Activated CD4-positive, alpha-beta T cell treated with anti-CD3 and anti-CD28 coated beads for 24 hours (primary cell): ENCODE measurements at places on chromosomes 3 and 15.

DNA sequence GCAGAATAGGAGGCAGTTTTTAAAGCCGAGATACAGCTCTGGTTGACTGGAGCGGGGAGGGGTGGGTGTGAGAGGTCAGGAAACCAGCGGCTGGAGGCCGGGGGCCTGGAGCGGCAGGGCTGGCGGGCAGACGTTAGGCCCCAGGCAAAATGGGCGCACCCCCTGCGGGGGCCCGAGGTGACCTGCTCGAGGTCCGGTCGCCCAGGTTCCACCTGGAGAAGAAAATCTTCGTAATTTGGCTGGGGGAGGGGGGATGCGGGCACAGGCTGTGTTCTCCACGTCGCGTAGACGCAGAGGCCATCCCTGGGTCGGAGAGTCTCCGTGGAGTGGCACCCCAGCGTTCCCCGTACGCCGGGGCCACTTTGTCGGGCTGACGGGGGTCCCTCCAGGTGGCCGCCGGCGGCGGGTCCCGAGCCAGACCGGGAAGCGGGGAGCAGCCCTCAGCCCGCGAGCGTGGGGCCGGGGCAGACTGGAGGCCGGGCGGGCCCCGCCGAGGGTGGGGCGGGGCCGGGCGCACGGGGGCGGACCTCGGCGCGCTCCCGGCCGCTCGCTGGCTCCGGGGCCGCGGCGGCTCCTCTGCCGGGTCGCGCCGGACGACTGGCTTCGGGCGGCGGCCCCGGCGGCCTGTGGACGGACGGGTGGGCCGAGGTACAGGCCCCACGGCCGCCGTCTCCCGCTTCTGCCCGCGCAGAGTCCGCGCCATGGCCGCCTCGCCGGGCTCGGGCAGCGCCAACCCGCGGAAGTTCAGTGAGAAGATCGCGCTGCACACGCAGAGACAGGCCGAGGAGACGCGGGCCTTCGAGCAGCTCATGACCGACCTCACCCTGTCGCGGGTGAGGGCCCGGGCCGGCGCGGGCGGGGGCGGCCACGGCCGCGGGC lies at the start of gene CRTC3:
TSS of gene CRTC3 (plus strand) at position 553 of the 879 bp plus-strand sequence. CDS start at position 702, 149 bp downstream.
- DNase-seq: peak; percentile 27

DNA sequence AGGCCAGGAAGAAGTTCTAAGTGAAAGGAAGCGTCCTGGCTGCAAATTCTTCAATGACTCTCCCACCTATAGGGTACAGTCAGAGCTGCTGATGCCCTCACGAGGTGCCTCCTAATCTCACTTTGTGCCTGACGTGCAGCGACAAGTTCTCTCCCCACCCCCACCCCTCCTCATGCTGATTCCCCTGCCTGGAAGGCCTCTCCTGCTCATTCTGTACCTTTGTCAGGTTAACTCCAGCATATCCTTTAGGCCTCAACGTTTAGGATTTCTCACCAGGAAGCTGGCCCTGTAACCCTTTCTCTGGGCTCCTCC lies 25.0 kb downstream of the SLC12A8 start:
- no peak for DNase-seq

DNA sequence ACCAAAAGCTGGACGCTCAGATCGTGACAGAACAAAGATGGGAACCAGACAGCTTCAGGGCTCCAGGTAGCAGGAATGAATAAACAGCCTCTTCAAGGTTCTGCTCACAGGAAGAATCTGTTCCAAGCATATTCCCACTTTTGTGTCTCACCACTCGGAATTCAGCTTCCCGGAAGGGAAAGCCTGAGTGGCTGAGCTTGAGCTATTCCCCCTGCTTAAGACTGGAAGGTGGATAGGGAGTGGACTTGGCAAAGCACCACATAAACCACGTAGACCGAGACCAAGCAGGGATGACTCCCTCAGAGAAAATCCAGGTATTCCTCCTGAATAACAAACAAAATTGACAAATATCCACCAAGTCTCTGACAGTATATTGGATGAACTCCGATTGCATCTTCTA lies 180.2 kb upstream of the NR2F2 start:
- DNase-seq: no peak

DNA sequence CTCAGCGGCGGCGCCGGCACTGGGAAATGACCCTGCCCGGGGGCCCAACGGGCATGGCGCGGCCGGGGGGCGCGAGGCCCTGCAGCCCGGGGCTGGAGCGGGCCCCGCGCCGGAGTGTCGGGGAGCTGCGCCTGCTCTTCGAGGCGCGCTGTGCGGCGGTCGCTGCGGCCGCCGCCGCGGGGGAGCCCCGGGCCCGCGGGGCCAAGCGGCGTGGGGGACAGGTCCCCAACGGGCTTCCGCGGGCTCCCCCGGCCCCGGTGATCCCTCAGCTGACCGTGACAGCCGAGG lies 172 bp downstream of the ITPKA start:
- DNase-seq: no peak

- DNase-seq: no peak
These were observed 72.6 kb downstream of the ZBTB20 start for GRCh38 chr3:115074502-115074901.

- no peak for DNase-seq
These were observed 372.1 kb downstream of the LPP start for GRCh38 chr3:188526057-188526456.

DNA sequence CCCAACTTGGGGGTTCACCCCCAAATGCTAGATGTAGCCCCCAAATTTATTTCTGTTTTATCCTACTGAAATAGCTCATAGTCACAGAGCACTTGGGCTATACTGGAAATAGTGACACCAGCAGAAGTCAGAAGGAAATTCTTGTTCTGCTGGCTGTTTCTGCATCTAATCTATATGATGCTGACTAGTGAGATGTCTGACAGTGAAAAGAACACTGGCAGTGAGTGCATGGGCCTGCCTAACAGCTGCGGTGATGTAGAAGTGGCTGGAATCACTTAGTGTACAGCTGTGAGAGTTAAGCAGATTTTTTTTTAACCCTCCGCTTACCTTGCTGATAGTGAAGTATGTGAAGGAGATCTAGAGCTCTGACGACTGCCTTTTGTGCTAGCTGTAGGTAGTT lies 14.0 kb downstream of the TTC14 start:
- no peak for DNase-seq

- DNase-seq: no peak
These were observed 55.6 kb downstream of the LYSMD4 start for GRCh38 chr15:99677540-99678134.

DNA sequence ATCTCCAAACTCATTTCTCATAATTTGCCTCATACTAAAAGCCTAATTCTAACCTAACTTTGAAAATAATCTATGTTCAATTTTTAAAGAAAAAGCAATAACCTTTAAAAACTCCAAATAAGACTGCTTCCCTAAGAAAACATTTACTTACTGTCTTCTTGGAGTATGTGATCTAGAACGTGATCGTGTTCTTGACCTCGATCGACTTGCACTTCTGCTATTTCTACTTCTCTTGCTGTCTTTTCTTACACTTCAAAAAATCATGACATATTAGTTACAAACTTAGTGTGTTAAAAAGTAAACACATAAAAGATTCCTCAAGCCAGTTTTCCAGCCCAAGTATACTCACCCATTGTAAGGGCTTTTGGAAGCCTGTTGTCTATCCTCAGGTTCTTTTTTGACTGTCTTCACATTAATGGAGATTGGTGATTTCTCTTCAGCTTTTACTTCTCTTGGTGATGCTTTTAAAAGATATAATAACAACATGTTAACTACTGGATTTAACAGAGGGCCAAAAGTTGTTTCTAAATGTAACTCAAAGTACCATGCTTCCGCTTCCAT lies 10.7 kb downstream of the CCNL1 start:
- no peak for DNase-seq

DNA sequence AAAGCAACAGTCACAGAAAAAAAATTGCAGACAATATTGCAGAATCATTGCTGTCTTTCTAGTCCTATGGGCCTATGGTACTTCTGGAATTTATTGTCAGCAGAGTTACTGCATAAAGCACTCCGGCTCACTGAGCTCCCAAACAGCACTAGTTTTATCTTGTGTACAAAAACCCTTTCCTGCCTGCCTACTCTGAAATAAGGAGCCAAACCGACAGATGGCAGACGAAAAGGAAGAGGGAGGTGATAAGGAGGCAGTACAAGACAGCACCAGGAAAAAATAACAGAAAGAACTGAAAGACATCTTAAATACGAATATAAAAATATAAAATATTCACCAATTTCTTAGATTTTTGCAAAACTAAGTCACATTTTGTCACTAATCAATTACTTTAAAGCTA lies 15.6 kb downstream of the HERC1 start:
- DNase-seq: no peak

- no peak for DNase-seq
These were observed 409.6 kb downstream of the UNC13C start for GRCh38 chr15:54387799-54388198.

- no peak for DNase-seq
These were observed 802 bp upstream of the NECTIN3 start for GRCh38 chr3:111070772-111071256.

DNA sequence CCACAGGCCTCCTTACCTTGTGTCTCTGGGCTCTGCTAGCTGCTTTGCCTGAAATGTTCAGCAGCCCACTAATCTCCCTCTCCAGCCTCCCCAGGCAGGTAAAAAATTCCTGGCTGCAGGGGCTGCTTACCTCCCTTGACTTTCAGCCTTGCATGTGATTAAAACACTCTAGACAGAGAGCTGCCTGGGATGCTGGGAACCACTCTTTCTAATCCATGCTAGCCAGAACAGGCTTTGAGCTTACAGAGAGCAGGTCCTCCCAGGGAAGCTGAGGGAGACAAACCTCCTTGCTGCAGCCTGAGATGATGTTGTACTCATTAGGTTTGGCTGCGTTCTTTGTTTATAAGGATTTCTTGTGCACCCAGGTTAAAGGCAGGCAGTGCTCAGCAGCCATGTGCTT lies 33.7 kb upstream of the LIPC start:
- DNase-seq: no peak

DNA sequence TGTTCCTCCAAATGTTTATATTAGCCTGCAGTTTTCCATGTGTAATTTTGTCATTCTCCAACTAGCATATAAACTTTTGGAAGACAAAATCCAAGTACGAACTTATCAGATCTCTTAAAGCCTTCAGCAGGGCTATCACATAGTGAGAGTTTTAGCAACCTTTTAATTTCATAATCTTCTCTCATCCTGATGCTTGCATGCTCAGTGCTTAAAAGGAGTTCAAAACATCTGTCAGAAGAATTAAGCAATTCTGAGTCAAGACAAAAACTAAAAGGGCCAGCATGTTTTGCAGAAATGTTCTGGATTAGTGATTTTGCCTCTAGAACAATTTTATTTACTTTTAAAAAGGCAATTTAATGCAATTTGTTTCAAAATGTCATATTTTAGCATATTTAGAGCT lies 73.4 kb upstream of the SLC2A2 start:
- no peak for DNase-seq

DNA sequence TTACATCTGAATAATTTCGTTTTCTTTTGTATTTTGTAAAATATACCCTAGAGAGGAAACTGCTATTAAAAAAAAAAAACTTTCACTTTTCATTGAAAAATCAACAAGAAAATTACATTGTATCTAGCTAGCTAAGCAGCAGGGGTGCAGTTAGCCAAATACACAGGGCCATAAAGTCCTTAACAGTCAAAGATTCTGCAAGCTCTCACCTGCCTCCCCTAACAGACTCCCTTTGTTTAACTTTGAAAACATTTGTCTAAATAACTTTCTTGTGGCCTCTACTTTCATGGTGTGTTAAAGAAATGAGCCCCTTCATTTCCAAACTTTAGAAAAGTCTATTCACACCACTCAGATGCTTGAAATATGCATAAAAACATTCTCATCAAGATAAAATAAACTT lies 23.3 kb downstream of the CBLB start:
- no peak for DNase-seq

GRCh38 chr3:181330257-181330656 lies 340.7 kb upstream of the DNAJC19 start:
- no peak for DNase-seq

- DNase-seq: no peak
These were observed 21.8 kb upstream of the PROK2 start for GRCh38 chr3:71806736-71807135.

- DNase-seq: no peak
These were observed 64.3 kb downstream of the CASR start for GRCh38 chr3:122247825-122248185.

DNA sequence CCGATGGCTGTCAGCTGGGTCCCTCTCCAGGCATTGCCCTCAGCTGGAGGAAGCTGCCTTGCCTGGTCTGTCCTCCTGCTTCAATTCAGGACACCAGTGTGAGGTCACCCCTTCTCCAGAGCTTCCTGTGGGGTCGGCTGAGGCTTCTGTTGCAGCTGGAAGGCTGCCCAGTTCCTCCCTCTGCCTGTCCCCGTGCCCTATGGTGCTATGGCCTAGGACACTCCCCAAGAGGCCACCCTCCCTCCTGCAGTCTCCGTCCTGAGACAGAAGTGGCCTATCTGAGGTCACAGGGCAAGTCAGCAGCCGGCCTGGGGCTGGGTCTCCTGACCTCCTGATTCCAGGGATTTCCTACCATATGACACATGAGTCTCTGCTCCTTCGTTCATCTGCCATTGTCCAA lies 57.9 kb downstream of the RASGRF1 start:
- DNase-seq: no peak

DNA sequence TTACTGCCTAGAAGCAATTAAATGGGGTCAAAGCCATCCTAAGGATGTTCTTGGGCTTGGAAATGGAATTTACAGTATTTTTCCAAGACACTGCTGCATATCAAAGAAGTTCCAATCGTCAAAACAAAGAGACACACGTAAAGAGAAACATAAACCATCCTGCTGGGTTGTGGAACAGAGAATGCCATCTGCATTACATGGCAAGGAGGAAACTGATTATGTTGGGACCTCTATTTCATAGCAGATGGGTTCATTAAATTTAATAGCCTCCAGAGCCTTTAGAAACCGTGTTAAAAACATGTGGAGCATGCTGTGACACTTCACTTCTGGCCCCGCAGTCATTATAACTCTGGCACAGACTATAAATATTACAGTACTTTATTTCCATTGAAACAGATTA lies 154.6 kb downstream of the LRTM1 start:
- DNase-seq: no peak

GRCh38 chr3:144923046-144923775 lies 951.6 kb downstream of the DIPK2A start:
- DNase-seq: no peak

GRCh38 chr3:152853196-152853595 lies 18.3 kb downstream of the P2RY1 start:
- DNase-seq: no peak

GRCh38 chr3:58772462-58772861 lies 105.9 kb upstream of the FAM3D start:
- no peak for DNase-seq

- no peak for DNase-seq
These were observed 598.9 kb upstream of the GRM7 start for GRCh38 chr3:6262010-6262409.

DNA sequence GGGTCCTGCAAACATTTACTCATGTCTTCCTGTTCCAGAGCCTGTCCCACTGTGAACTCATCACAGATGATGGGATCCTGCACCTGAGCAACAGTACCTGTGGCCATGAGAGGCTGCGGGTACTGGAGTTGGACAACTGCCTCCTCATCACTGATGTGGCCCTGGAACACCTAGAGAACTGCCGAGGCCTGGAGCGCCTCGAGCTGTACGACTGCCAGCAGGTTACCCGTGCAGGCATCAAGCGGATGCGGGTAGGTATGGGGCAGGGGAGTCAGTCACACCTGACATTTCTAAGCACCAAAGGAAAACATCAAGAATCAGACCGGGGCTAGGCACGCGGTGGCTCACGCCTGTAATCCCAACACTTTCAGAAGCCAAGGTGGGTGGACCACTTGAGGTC lies 56.3 kb downstream of the UBP1 start:
- DNase-seq: no peak

GRCh38 chr15:25805031-25805430 lies 58.1 kb downstream of the ATP10A start:
- no peak for DNase-seq

- DNase-seq: no peak
These were observed 25.0 kb upstream of the PYDC2 start for GRCh38 chr3:191435981-191436380.
